ENCODE measurements at places on chromosomes 1 and 21.

GRCh38 chr1:45607404-45608074 is 16.3 kb downstream of the CCDC17 start:
- DNase-seq = no peak

GRCh38 chr1:234768569-234769283 is 158.7 kb upstream of the IRF2BP2 start:
- no peak for DNase-seq

GRCh38 chr1:44076066-44076465 is 42.6 kb upstream of the KLF17 start:
- DNase-seq = no peak

DNA sequence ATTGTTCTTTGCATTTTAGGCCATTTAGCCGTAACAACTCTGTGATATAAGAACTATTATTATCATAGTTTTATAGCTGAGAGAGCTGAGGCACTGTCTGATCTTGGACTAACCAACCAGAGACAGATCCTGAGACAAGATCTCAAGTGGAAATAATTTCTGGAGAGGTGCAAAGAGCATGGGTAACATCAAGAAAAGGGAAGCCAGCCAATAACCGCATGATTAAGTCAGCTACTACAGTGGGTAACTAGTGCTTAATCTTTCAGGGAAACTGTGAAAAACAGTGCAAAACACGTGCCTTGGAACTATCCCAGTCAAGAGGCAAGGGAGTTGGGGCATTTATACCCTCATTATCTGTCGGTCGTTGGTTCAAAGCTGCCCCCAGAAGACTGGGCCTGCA is 105.8 kb downstream of the OMA1 start:
- no peak for DNase-seq

- DNase-seq = no peak
Measured at GRCh38 chr1:2214541-2215241, 13.4 kb upstream of the SKI start.
